ENCODE measurements at places on chromosomes 6 and 20. TPM values are rescaled to one million over a fixed set of nuclear protein-coding genes. Genes with fewer than 3 reads are reported as not detected.

The EFCAB8 gene
- polyA plus RNA-seq = not detected

The ACSS1 gene
- 27.9 TPM for polyA plus RNA-seq

The GRM1 gene
- 0.01 TPM for polyA plus RNA-seq

The CCN5 gene
- polyA plus RNA-seq = 0.07 TPM

The PNPLA1 gene
- polyA plus RNA-seq = 2.4 TPM

The EYA4 gene
- polyA plus RNA-seq = 0.03 TPM

The ALDH8A1 gene
- 0.15 TPM for polyA plus RNA-seq

The CLVS2 gene
- polyA plus RNA-seq = 0.40 TPM

The SUMO4 gene
- 0.28 TPM for polyA plus RNA-seq

The DSP gene
- polyA plus RNA-seq = 164 TPM

The POU3F2 gene
- not detected for polyA plus RNA-seq

The DPPA5 gene
- not detected for polyA plus RNA-seq

The HAO1 gene
- polyA plus RNA-seq = not detected

The MYB gene
- polyA plus RNA-seq = 12.0 TPM

The OXT gene
- polyA plus RNA-seq = 45.8 TPM
